Right cardiac atrium (tissue), 5 donors: ENCODE measurements at places on chromosomes 6 and 20. TPM values are rescaled to one million over a fixed set of nuclear protein-coding genes. Genes with fewer than 3 reads are reported as not detected.

GMPR gene
- total RNA-seq, result 68.2 TPM

OTOR gene
- total RNA-seq, result not detected

TSPO2 gene
- total RNA-seq, result not detected

SLCO4A1 gene
- 4.7 TPM for total RNA-seq

SPTLC3 gene
- total RNA-seq, result 15.4 TPM

TOX2 gene
- total RNA-seq, result 3.0 TPM

CLDN20 gene
- not detected for total RNA-seq

PSORS1C2 gene
- total RNA-seq, result not detected

MRAP2 gene
- 0.57 TPM for total RNA-seq

PRKN gene
- total RNA-seq, result 24.9 TPM

MOCS1 gene
- 23.3 TPM for total RNA-seq

FHL5 gene
- total RNA-seq, result 0.62 TPM

SAMHD1 gene
- total RNA-seq, result 136 TPM

CRISP2 gene
- total RNA-seq, result not detected

SLPI gene
- 14.3 TPM for total RNA-seq

SLC2A4RG gene
- total RNA-seq, result 49.3 TPM

OR2J3 gene
- not detected for total RNA-seq

GRM1 gene
- 0.89 TPM for total RNA-seq

PPP1R3G gene
- total RNA-seq, result 6.7 TPM

AURKA gene
- 8.9 TPM for total RNA-seq

F13A1 gene
- total RNA-seq, result 134 TPM

ZNF831 gene
- total RNA-seq, result 0.17 TPM

EYS gene
- total RNA-seq, result not detected

SLC22A16 gene
- not detected for total RNA-seq

PRICKLE4 gene
- 4.0 TPM for total RNA-seq

LYRM4 gene
- total RNA-seq, result 26.6 TPM

COL9A3 gene
- total RNA-seq, result 4.3 TPM

MICB gene
- 1.6 TPM for total RNA-seq

NUP43 gene
- total RNA-seq, result 23.4 TPM

TTLL9 gene
- 0.19 TPM for total RNA-seq

MOG gene
- total RNA-seq, result 2.4 TPM

ARG1 gene
- total RNA-seq, result 0.22 TPM

CST4 gene
- total RNA-seq, result not detected

STMND1 gene
- not detected for total RNA-seq

HRH3 gene
- not detected for total RNA-seq

PLCB1 gene
- total RNA-seq, result 16.7 TPM

MUC21 gene
- total RNA-seq, result not detected

AHCY gene
- 64.9 TPM for total RNA-seq

COL9A1 gene
- 1.9 TPM for total RNA-seq

ABHD12 gene
- 28.3 TPM for total RNA-seq

OR2B6 gene
- not detected for total RNA-seq

QKI gene
- 373 TPM for total RNA-seq

DPPA5 gene
- not detected for total RNA-seq

MAS1 gene
- not detected for total RNA-seq

ZSCAN12 gene
- 4.1 TPM for total RNA-seq

CRISP3 gene
- not detected for total RNA-seq

PABPC1L gene
- total RNA-seq, result 3.6 TPM

ADIG gene
- not detected for total RNA-seq

MMP24 gene
- 0.40 TPM for total RNA-seq

SENP6 gene
- 63.3 TPM for total RNA-seq

SLC35D3 gene
- not detected for total RNA-seq

EDN3 gene
- not detected for total RNA-seq

TRIM40 gene
- total RNA-seq, result not detected

GPSM3 gene
- total RNA-seq, result 5.9 TPM
